ENCODE measurements at places on chromosomes 7 and 10. TPM values are rescaled to one million over a fixed set of nuclear protein-coding genes. Genes with fewer than 3 reads are reported as not detected.

Gene H2BK1
- total RNA-seq: not detected

Gene RASA4
- 7.4 TPM for total RNA-seq

Gene TRIM4
- 38.3 TPM for total RNA-seq

Gene STAG3
- total RNA-seq: 1.6 TPM

Gene MBL2
- total RNA-seq: not detected

Gene TCTN3
- 56.6 TPM for total RNA-seq

Gene ALOX5
- not detected for total RNA-seq

Gene HOXA11
- under 0.01 TPM for total RNA-seq

Gene HMX2
- total RNA-seq: not detected

Gene TMEM176A
- total RNA-seq: 0.33 TPM

Gene STEAP2
- 37.7 TPM for total RNA-seq

Gene RFC2
- 27.1 TPM for total RNA-seq

Gene MACC1
- total RNA-seq: 0.15 TPM
